PC-3 (cell line): ENCODE measurements at places on chromosomes 4 and X. TPM values are rescaled to one million over a fixed set of nuclear protein-coding genes. Genes with fewer than 3 reads are reported as not detected.

The MTCP1 gene
- total RNA-seq: 6.6 and 17.9 TPM in 2 replicates

The SMIM10L2A gene
- 0.73 and 1.4 TPM in 2 replicates for total RNA-seq

The GTPBP6 gene
- total RNA-seq: 38.8 and 49.0 TPM in 2 replicates

The ARHGAP6 gene
- 2.1 and 2.8 TPM in 2 replicates for total RNA-seq

The PDCL2 gene
- not detected in 2 replicates for total RNA-seq

The AIMP1 gene
- 15.3 and 15.9 TPM in 2 replicates for total RNA-seq

The SSX3 gene
- total RNA-seq: not detected in 2 replicates

The TXLNG gene
- 17.1 and 18.9 TPM in 2 replicates for total RNA-seq

The VSIG1 gene
- total RNA-seq: 0.84 and 4.8 TPM in 2 replicates

The TMEM255A gene
- total RNA-seq: not detected in 2 replicates

The HSD17B13 gene
- total RNA-seq: 0.18 TPM in 1 of 2 replicates, not detected in the other

The RAPGEF2 gene
- total RNA-seq: 21.2 and 21.7 TPM in 2 replicates

- H3K27me3 ChIP-seq: no peaks in the 10 kb centered on the region
- H3K4me3 ChIP-seq: no peak overlapping the region
- H3K27ac ChIP-seq: no peak overlapping the region
- no peaks in the 10 kb centered on the region for H3K36me3 ChIP-seq
- no peaks in the 10 kb centered on the region for H3K4me1 ChIP-seq
Observed at GRCh38 chr4:113740857-113741379, 20.6 kb downstream of the CAMK2D start.

DNA sequence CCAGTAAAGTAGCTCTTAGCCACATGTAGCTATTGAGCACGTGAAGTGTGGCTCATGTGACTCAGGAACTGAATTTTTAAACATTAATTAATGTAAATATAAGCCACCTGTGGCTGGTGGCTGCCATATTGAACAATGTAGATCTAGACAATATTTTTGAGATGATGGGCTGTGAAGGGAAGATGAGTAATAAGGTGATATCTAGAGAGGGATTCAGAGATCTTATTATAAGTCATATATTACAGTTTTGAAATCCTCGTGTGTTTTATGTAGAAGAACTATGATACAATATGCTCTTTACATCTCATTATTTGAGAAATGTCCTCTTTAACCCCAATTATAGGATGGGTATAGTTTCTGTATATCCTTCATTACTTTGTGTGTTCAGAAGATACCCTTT is 5.6 kb downstream of the GAR1 start:
- H3K27ac ChIP-seq: no peak overlapping the region
- H3K27me3 ChIP-seq: no peaks in the 10 kb centered on the region
- peaks cover 8% of the 10 kb centered on the region; the same call in 1 of the 2 replicates for H3K4me1 ChIP-seq
- H3K4me3 ChIP-seq: no peak overlapping the region

- H3K27me3 ChIP-seq: no peaks in the 10 kb centered on the region
- H3K4me1 ChIP-seq: peaks cover 8% of the 10 kb centered on the region; the same call in 1 of the 2 replicates
- no peak overlapping the region for H3K27ac ChIP-seq
- H3K36me3 ChIP-seq: no peaks in the 10 kb centered on the region
Observed at GRCh38 chr4:19880206-19880605, 371.5 kb upstream of the SLIT2 start.

GRCh38 chr4:128176643-128177042 is 111.0 kb downstream of the PGRMC2 start:
- H3K27me3 ChIP-seq: no peaks in the 10 kb centered on the region
- no peak overlapping the region for H3K27ac ChIP-seq
- H3K36me3 ChIP-seq: no peaks in the 10 kb centered on the region
- H3K4me1 ChIP-seq: no peaks in the 10 kb centered on the region
- no peak for DNase-seq

- H3K27me3 ChIP-seq: no peaks in the 10 kb centered on the region
- H3K4me1 ChIP-seq: 0 out of 2 replicates have a peak, but pooled peaks cover 6% of the 10 kb centered on the region
- H3K36me3 ChIP-seq: no peaks in the 10 kb centered on the region
- peak within 1 kb of the TSS; percentile 53 for H3K4me3 ChIP-seq
- H3K27ac ChIP-seq: no peak within 1 kb of the TSS
Observed at GRCh38 chrX:68647156-68647957, at the start of gene STARD8. STARD8 (plus strand) TSS chrX:68647666; CDS start chrX:68647883, 217 bp downstream.

DNA sequence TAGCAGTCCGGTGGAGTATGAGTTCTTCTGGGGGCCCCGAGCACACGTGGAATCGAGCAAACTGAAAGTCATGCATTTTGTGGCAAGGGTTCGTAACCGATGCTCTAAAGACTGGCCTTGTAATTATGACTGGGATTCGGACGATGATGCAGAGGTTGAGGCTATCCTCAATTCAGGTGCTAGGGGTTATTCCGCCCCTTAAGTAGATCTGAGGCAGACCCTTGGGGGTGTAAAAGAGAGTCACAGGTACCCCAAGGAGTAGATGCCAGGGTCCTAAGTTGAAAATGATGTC is 852 bp downstream of the MAGEH1 start:
- H3K36me3 ChIP-seq: no peaks in the 10 kb centered on the region
- H3K4me3 ChIP-seq: peak overlapping the region; percentile 63
- DNase-seq: no peak
- H3K27me3 ChIP-seq: no peaks in the 10 kb centered on the region

DNA sequence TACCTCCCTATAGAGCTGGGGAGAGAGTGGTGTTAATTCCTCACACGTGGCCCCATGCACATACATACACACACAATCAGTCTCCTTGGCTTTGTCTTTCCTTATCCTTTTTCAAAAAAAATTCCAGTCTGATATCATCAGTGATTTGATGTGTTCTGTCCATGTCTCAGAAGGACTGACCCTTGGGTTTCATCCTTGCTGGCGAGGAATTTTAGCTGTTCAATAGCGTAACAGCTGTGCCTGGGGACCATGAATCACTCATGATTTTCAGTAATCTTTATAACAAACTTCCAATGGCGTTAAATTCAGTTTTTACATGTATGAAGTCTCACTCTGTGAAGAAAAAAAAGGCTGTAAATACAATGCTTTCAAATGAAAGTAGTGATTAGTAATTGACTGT is 204.6 kb downstream of the RBMX2 start:
- no peaks in the 10 kb centered on the region for H3K4me1 ChIP-seq
- DNase-seq: no peak
- H3K27ac ChIP-seq: no peak overlapping the region
- H3K36me3 ChIP-seq: no peaks in the 10 kb centered on the region

DNA sequence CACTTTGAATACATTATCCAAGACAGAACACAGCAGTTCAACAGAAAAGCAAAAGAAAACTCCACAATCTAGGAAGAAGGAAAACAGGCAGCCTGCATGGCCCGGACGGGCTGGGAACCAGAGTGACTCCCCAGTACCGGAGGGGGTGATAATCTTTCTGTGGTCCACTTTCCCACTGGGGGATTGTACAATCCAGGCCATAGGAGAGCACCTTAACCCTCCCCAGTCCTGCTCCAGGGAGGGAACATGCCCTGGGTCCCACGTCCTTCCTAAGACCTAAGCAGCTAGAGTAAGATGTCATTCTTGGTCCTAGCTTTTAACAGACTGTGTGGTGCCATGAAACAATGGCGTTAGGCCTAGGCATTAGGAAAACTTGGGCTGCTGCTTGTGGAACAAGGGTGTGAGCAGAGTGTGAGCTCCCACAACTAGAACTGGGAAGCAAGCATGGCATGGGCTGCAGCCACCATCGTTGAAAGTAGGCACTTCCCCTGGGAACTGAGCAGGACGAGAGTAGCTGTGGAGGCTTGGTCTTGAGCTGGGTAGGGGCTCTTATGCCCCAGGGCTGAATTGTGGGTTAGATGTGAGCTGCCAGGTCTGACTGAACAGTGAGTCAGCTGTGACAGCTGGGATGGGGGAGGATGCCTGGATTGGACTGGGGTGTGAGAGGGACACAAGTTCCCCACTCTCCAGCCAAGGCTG is 42.4 kb downstream of the NAT8L start:
- DNase-seq: peak; percentile 86
- no peak overlapping the region for H3K4me3 ChIP-seq
- H3K4me1 ChIP-seq: peaks cover 14% of the 10 kb centered on the region
- H3K27ac ChIP-seq: peak overlapping the region; percentile 38
- H3K36me3 ChIP-seq: no peaks in the 10 kb centered on the region

DNA sequence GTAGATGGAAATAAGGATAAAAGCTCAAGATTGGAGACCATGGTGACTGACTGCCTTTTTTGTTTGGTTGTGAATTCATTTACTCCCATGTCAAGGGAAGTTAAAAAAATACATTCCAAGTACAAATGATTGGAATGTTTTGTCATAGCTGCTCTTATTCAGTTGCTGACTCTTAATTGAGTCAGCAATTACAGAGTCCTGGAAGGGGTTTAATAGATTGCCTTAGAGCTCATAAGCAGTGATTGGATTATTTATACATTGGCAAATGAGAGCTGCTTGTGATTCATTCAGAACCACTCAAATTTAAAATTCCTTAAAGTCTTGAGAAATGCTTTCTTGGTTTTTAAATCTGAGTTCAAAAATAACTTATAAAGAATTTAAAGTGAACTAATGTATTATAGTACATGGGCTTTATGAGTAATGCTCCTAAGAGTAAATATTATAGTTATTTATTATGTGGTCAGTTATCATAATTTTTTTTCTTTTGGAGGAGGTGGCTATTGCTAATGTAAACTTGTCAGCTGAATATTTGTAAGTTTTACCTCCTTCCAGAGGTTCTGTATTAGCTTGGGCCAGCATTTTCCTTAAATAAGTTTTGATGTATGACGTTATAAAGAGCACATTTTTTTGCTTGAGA is 13.6 kb downstream of the JADE1 start:
- H3K27ac ChIP-seq: peak overlapping the region; percentile 77
- peaks cover 35% of the 10 kb centered on the region for H3K4me1 ChIP-seq
- peak; percentile 85 for DNase-seq
- H3K27me3 ChIP-seq: no peaks in the 10 kb centered on the region

DNA sequence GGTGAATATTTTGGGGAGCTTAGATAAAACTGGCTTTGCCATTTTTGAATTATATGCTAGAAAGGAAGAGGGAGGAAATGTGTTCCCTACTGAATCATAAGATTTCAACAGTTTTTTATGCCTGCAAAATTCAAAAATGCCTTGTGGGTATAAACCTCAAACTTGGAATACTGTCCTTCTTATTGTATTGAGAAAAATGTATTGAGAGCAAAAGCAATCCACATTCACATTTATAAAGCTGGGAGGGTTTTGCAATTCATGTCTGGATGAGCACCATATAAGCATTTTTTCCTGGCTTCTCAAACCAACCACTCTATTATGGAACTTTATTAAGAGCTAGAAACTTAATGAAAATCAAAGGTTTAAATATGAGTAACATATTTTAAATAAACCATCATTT is 289.8 kb downstream of the PCDH7 start:
- H3K27ac ChIP-seq: no peak overlapping the region
- H3K4me3 ChIP-seq: no peak overlapping the region
- no peaks in the 10 kb centered on the region for H3K4me1 ChIP-seq
- H3K27me3 ChIP-seq: no peaks in the 10 kb centered on the region

- H3K27me3 ChIP-seq: no peaks in the 10 kb centered on the region
- peak; percentile 38 for DNase-seq
- H3K27ac ChIP-seq: peak overlapping the region; percentile 69
- peaks cover 25% of the 10 kb centered on the region for H3K4me1 ChIP-seq
- no peaks in the 10 kb centered on the region for H3K36me3 ChIP-seq
Observed at GRCh38 chrX:12446342-12447075, 308.2 kb downstream of the FRMPD4 start.

DNA sequence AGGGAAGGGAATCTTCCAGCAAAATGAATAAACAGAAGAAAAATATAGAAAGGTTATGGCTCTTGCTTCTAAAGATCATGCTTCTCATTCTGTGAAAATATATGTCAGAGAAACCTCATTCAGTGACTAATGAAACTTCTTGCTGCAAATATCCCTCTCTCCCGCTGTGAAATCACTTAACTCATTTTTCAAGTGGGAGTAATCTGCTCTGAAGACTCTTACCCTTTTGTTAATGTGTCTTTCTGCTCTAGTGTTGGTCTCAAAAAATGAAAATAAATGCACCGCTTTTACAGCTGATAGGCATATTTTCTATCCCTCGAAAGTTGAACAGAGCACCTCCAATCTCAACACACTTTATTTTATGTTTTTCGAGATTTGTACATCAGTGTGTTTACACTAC is 252.3 kb downstream of the NLGN4X start:
- H3K27me3 ChIP-seq: no peaks in the 10 kb centered on the region
- no peak overlapping the region for H3K27ac ChIP-seq
- DNase-seq: no peak
- no peak overlapping the region for H3K4me3 ChIP-seq

- H3K27ac ChIP-seq: no peak overlapping the region
- H3K4me1 ChIP-seq: no peaks in the 10 kb centered on the region
- DNase-seq: no peak
- no peak overlapping the region for H3K4me3 ChIP-seq
- no peaks in the 10 kb centered on the region for H3K36me3 ChIP-seq
Observed at GRCh38 chr4:116930329-116930728, 155.0 kb downstream of the TRAM1L1 start.

GRCh38 chr4:24794480-24794879 is 893 bp upstream of the SOD3 start:
- no peaks in the 10 kb centered on the region for H3K36me3 ChIP-seq
- peak overlapping the region; percentile 63 for H3K4me3 ChIP-seq
- no peaks in the 10 kb centered on the region for H3K27me3 ChIP-seq
- H3K27ac ChIP-seq: peak overlapping the region; percentile 63
- peak; percentile 26 for DNase-seq

- DNase-seq: peak; percentile 61
- H3K27me3 ChIP-seq: no peaks in the 10 kb centered on the region
- no peak overlapping the region for H3K4me3 ChIP-seq
- H3K4me1 ChIP-seq: peaks cover 38% of the 10 kb centered on the region
- H3K36me3 ChIP-seq: no peaks in the 10 kb centered on the region
Observed at GRCh38 chr4:76011700-76012387, 4.5 kb upstream of the CXCL9 start.

- H3K4me1 ChIP-seq: peaks cover 14% of the 10 kb centered on the region
- DNase-seq: peak; percentile 52
- H3K36me3 ChIP-seq: no peaks in the 10 kb centered on the region
- no peaks in the 10 kb centered on the region for H3K27me3 ChIP-seq
- H3K27ac ChIP-seq: peak overlapping the region; percentile 63
Observed at GRCh38 chr4:94669672-94670664, 87.8 kb upstream of the BMPR1B start.

DNA sequence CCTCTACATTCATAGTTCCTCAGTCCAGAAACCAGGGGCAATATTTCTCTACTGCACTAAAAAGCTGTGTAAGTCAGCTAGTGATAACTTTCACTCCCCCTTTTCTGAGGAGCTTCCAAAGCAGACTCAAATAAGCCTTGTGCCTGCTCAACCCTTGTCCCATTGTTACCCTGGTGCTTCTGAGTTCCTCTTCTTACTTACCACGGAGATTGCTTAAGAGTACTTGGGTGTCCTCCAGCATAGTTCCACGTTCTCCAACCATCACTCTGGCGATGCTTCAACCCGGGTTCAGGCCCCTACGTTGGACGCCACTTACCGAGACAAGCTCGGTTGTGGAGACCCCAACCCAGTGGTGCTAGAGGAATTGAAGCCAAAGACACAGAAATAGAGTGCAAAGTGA is 71.6 kb downstream of the ADAM29 start:
- H3K36me3 ChIP-seq: no peaks in the 10 kb centered on the region; the same call in 1 of the 2 replicates
- H3K4me3 ChIP-seq: no peak overlapping the region
- DNase-seq: no peak
- no peak overlapping the region for H3K27ac ChIP-seq

- no peaks in the 10 kb centered on the region for H3K27me3 ChIP-seq
- no peaks in the 10 kb centered on the region for H3K4me1 ChIP-seq
- H3K4me3 ChIP-seq: no peak overlapping the region
- no peaks in the 10 kb centered on the region for H3K36me3 ChIP-seq
Observed at GRCh38 chr4:184293552-184293951, 75.9 kb upstream of the ENPP6 start.

- DNase-seq: no peak
- H3K36me3 ChIP-seq: 0 out of 2 replicates have a peak, but pooled peaks cover 4% of the 10 kb centered on the region
- H3K27ac ChIP-seq: no peak overlapping the region
- H3K4me1 ChIP-seq: peaks cover 16% of the 10 kb centered on the region
- H3K4me3 ChIP-seq: no peak overlapping the region
Observed at GRCh38 chrX:44996277-44996676, 123.3 kb downstream of the KDM6A start.
